ENCODE measurements at places on chromosomes 12 and 14.
A peak's percentile ranks its signal among the peaks of the same experiment; 100 is the strongest.

DNA sequence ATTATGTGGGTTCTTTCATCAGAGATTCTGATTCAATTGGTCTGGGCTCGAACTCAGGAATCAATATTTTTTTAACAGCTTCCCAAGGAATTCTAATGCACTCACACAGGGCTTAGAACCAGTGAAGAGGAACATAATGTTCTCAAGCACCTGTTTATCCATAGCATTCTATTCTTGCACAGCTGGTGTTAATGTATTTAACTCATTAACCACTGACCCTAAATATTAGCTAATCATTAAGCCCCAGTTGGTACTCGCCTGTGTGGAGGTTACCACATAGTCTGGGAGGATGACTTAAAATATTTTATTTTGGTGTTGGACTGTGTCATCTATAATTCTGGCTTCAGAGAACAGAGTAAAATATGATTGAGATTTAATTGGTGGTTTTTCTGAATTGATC lies 45.3 kb downstream of the LRP6 start:
- DNase-seq = no peak

DNA sequence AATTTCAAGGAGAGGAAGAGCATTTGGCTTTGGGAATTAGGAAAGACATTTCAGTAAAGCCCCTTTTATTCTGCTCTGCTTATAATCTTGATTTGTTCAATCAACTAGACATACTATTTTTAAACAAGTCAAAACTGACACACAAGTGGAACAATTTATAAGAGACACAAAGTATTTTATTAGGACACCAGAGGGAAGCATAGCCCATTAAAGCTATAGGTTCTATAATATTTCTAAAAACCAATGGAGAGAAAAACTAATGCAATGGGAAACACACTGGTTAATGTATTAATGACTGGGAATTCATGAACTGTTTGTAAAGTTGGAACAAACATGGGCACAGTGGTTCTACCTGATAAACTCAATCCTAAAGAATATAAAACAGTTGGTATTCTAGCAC lies 15.3 kb upstream of the CERS5 start:
- no peak for DNase-seq

DNA sequence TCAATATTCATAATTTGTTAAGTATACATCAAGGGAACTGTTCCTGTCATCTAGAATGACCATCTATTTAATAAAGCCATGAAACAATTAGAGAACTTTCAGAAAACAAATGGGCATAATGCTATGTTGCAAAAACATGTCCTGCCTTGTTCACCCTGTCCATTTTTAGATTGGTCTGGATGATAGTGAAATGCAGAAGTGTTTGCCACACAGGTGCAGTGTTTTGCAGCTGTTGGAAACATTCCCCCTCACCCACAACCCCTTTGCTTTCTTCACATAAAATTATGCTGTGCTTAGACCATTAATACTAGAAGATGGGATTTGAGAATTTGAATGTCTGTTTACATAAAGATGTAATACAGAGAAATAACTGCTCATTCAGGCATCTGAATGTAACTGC lies 36.5 kb downstream of the LEMD3 start:
- no peak for DNase-seq

DNA sequence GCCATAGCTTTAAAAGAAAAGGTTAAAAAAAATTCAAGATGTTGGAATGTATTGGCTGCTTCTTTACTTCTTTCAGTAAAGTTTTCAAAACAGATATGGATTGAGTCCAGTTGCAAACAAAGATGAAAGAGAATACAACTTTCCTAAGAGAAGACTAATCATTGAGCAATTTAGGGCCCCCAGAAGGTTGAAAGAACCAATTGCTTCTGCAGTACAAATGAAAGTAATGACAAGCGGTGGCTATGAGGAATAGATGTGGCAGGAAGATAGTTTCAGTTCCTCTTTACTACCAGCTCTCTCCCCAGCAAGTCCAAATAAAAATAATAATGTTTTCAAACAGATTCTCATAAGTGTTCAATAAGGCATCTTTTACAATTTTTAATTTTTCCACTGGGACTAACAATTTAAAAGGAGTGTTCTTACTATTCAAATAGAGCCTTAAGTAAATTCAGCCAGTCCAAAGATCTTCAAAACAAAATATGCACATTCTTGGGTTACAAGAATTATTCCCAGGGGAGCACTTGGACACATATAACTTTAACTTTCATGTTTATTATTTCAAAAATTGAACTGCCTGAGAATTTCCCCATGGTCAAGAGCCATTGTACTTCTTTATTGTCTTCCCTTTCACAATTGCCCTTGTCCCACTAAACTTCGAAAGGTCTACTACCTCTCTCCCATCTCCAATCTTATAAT lies 62.3 kb upstream of the PPP1R12A start:
- DNase-seq = peak; percentile 61

DNA sequence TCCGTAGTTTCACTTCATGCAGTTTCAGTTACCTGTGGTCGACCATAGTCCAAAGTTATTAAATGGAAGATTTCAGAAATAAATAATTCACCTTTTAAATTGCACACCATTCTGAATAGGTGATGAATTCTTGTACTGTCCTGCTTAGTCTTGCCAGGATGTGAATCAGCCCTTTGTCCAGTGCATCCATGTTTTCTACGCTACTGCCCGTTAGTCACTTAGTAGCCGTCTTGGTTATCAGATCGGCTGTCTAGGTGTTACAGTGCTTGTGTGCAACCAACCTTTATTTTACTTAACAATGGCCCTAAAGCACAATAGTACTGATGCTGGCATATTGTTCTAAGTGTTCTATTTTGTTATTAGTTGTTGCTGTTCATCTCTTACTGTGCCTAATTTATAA lies 146.7 kb downstream of the ACSS3 start:
- DNase-seq = no peak

GRCh38 chr14:61673305-61673704 lies 22.0 kb upstream of the HIF1A start:
- DNase-seq = no peak

DNA sequence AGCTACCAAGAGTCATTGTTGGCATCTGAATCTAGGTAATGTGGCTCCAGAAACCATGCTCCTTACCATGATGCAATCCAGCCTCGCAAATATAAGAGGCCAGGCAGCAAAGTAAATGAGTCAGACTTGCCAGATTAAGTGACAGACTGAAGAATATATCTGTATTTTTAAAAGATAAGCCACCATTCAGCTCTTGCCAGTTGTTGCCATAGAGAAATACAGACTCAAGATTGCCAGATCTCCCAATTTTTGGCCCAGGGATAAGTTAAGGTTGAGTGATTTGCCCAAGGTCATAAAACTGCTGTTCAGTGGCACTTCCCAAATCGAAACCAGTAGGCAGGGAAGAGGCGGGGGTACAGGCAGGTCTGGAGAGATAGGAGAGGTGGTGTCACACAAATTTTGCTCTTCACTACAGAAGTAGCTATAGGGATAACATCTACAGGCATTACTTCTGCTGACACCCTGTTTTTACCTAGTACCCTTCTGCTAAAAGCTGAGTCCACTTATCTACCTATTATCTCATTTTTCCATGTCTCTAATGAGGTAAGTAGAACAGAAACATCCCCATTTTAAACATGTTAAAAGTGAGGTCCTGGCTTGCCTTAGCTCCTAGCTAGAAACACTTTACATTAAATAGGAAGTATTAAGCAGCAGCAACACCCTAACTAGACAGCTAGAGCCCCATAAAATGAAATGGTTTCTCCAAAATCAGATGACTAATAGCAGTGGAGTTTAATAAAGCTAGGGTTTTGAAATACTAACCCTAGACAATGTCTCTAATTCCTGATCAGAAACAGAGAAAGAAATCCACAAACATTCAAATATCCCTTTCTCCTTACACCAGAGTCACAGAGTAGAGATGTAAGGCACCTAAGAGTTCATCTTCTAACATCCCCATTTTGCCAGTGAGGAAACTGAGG lies 19.5 kb downstream of the DCAF5 start:
- DNase-seq = peak; percentile 67

- DNase-seq = no peak
Measured at GRCh38 chr12:94010307-94010706, 138.1 kb upstream of the PLXNC1 start.

DNA sequence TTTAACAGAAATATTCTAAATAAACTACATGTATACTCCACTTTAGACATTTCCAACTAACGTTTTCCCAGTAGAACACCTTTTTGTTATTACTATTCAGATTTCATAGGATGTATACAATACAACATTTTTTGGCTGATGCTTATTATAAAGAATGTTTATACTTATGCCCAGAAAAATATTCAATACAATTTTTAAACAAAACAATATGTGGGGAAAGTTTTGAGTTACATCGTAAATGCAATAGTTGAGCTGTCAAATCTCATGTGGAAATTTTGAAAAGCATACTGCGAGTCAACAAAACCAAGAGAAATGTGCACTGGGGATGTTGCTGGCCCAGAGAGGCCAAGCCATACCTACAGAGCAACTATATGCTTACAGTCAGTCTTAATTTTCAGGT lies 18.2 kb upstream of the MON2 start:
- no peak for DNase-seq

- DNase-seq = no peak
Measured at GRCh38 chr14:31221266-31221665, 13.7 kb upstream of the HECTD1 start.

DNA sequence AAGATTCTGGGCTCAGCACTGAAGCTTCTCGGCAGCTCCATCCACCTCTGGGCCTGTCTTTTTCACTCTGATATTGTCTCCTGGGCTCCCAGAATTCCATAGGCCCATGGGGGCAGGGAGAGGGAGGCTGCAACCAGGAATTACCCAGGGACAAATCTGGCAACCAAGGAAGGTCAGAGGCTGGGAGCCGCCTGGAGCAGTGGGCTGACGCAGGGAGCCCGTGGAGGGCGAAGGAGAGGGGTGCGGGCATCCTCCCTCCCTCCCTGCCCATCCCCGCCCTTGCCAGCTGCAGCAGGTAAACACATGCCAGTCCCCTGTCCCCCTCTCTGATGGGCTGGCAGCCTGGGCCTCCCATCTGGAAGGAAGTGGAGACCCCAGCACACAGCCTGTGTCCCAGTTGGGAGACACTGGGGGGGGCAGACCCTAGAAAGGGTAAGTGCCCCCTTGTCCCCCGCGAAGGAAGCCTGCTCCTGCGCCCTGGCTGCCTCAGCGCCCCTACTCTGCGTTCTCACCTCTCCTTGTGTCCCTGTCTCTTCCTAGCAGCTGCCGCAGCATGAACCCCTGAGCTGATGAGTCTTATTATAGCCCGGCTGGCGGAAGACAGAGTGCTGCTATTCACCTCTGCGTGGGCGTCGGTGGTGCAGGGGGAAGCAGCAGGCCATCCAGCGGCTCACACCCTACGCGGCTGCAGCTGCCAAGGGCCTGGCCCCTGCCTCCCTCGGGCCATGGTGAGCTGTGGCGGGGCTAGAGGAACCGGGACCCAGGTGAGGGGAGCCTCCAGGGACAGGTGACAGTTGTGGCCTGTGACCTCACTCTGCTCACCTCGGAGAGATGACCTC lies 6.7 kb downstream of the LRTM2 start:
- DNase-seq = no peak

DNA sequence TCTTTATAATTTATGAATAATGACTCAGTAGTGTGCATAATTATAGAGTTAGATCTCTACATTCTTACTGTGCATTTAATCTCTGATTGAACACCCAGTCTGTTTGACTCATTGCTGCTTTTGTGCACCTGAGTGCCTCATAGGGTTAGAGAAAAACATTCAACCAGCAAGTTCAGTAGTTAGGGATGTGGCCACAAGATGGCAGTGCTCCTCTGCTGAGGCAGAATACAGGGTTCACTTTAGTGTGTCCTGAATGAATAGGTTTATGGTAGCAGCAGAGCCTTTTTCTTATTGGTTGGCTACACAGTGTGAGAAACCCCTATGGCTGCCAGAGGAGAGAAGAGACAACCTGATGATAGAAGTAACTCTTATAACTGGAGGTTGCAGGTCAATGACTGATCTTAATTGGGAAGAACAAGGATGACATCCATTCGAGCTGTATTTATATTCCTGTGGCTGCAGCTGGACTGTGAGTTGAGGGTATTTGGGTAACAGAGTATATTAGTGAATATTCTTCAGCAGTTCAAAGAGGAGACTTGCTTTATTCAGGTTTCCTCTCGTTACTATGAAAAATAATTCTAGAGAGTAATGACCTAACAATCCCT lies 194.9 kb upstream of the OR4E1 start:
- DNase-seq = peak; percentile 8

GRCh38 chr14:68730348-68730747 lies 62.5 kb downstream of the ZFP36L1 start:
- DNase-seq = no peak

GRCh38 chr12:130155416-130156073 lies 6.7 kb upstream of the FZD10 start:
- no peak for DNase-seq

GRCh38 chr12:96510306-96510764 lies 21.0 kb downstream of the CFAP54 start:
- peak; percentile 65 for DNase-seq

- no peak for DNase-seq
Measured at GRCh38 chr12:98610596-98610995, 17.1 kb downstream of the SLC25A3 start.

- DNase-seq = no peak
Measured at GRCh38 chr12:131507881-131508280, 203.0 kb upstream of the SFSWAP start.

DNA sequence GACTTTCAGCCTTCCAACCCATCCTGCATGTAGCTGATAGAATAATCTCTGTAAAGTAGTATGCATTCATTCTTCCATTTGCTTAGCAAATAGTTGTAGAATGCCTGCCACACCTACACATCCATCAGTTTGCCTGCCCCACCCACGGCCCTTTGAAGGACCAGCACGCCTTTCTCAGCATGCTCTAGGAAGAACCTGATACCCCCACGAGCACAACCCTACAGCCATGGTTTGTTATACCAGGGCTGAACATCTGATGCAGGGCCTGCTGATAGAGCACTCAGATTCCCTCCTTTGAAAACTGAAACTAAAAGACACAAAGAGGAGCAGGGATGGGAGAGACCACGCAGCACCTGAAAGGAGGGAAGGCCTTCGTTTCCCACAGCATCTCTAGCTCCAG lies 205.1 kb downstream of the ANO2 start:
- DNase-seq = no peak

GRCh38 chr12:126243814-126244440 lies 1178.7 kb downstream of the AACS start:
- no peak for DNase-seq

DNA sequence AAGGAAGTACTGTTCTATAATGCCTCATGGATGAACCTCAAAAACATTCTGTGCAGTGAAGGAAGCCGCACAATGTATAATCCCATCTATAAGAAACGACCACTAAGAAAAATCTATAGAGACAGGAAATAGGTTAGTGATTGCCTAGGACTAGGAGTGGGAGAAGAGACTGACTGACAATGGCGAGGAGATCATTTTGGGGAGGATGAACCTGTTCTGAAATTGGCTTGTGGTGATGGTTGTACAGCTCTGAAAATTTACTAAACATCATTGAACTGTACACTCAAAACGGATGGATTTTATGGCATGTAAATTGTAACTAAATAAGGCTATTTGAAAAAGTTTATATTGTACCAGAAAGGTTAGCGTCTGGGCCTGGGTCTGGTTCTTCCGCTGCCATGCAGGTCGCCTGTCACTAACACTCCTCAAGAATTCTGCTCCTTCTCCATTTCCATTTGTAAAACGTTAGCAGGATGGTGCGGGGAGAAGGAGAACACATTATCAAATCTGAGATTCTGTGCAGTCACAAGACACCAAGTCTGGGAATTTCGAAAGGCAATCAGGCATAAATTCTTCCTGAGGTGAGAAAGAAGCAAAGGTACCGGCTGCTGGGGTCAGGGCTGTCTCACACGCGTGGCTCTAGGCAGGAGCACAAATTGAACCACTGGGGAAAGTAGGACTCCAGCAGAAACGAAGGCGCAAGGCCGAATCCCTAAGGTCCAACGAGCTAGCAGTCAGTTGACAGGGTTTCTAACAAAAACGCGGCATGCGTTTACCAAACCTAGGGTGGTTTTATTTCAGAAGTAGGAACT lies 845 bp upstream of the COCH start:
- no peak for DNase-seq

- peak; percentile 41 for DNase-seq
Measured at GRCh38 chr14:102221026-102221425, 81.3 kb downstream of the WDR20 start.

Data from AG10803 (cell line).